ENCODE measurements at places on chromosomes 6 and 20.
A peak's percentile ranks its signal among the peaks of the same experiment; 100 is the strongest.

DNA sequence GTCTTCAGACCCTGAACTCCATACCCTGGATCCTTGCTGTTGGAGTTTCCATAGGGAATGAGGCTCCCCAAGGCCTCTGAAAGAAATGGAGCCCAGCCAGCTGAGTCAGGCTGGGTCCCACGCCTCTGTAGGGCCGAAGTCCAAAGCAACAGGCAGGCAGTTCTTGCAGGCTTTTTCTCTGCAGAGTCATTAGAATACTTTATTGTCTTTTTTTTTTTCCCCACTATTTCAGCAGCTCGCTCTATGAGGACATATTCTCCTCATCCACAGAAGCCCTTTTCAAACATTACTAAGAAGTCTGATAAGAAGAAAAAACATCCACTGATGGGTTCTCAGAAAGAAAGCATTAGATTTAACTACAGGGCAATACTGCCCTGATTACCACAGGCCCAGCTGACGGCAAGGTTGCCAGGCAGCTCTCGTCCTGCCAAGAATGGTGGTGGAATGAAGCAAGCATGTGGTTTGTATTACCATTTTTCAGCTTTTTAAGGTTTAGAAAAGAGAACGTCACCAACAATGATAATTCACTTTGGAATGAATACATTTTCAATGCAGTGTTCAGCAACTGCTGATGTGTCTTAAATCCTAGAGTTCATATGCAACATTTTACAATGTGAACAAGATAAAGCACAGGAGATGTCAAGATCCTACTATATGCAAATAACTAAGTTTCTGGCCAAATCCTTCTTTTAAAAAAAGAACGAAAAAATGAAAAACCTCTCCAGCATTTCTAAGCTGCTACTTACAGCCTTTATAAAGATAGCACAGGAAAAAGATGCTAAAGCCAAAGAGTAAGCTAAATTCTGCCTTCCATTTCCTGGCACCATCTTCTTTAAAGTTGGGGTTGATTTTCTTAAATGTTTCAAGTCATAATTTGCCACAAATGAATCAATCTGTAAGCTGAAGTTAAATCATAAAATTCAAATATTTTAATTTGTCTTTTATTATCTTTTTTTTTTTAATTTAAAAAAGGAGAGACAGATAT, 223.6 kb upstream of the CITED2 start:
- DNase-seq: no peak

DNA sequence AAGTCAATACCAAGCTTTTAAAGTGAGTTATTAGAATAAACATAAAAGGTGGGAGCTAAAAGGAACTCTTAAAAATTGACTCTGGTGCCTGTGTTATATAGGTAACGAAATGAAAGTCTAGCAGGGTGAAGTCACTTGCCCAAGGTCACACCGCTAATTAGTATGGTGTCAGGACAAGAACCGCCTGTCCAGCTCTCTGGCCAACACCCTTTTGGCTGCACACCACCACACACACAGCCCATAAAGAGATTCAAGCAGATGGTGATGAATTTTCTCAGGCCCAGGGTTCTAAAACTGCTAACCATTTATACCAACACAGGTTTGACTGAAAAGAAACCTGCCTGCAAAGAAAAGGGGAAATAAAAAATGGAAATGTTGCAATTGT, 20.2 kb downstream of the GFOD1 start:
- no peak for DNase-seq

- no peak for DNase-seq
These were observed 165.2 kb upstream of the AGPAT4 start for GRCh38 chr6:161439093-161439492.

DNA sequence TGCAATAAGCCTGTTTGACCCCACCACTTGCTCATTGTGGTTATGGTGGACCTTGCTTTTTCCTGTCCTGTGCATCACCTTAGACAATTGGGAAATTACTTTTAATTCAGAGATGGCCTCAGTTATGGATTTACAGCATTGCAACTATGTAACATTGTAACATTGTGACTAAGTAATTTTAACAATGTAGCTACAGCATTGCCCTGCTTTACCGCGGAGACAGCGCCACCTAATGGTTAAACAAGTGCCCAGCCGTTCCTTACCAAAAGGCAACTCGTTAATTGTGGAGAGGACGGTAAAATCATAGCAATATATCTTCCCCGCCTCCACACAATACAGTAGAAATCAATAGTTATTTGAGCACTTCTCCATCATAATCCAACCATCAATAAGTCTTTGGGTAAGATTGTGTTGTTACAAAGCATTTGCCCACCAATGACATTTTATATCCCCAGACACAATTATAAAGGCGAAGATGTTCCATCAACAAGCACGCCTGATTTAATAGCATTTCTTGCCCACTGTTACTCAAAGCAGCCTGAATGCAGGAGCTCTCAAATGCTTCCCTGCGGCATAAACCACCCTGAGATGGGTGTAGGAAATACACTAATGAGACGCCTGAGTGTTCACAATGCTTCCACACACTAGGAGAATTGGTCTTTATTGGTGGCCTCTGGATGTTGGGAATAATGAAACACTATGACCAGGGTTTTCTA, 93.7 kb downstream of the PROKR2 start:
- DNase-seq: no peak

DNA sequence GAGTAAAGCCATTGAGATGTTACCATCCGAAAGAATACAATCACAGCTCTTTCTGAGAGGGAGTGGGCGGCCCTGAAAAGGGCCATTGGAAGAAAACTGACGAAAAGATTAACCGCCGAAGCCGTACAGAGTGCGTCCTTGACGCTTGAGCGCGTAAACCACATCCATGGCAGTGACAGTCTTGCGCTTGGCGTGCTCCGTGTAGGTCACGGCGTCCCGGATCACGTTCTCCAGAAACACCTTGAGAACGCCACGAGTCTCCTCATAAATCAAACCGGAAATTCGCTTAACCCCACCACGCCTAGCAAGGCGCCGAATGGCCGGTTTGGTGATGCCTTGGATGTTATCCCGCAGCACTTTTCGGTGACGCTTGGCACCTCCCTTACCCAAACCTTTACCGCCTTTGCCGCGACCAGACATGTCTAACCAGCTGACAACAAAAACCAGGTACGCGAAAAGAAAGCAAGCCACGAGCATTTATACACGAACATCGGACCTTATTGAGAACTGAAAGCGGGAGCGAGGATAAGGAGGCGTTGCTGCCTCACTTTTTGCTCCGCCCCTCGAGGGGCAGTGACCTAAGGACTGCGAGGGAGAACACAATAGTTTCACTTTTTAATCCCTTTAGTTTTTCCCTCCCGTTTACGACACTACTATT, 60.3 kb upstream of the HFE start:
- DNase-seq: no peak

GRCh38 chr20:24838546-24839535, 110.2 kb upstream of the CST7 start:
- DNase-seq: no peak

DNA sequence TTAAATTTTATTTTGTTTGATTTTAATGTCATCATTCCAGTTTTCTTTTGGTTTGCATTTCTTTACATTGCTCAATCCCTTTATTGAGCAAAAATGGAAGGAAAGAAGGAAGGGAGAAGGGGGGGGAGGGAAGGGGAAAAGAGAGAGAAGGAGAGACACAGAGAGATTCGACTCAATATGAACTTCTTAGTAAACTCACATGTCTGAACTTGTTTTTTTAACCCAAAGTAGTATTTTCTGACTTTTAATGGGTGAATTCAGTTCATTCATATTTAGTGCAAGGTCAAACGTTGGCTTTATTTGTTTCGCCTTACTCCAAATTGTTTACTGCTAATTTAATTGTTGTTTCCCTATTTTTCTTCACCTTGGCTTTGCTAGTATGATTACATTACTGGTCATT, 278.6 kb downstream of the COL12A1 start:
- DNase-seq: no peak

DNA sequence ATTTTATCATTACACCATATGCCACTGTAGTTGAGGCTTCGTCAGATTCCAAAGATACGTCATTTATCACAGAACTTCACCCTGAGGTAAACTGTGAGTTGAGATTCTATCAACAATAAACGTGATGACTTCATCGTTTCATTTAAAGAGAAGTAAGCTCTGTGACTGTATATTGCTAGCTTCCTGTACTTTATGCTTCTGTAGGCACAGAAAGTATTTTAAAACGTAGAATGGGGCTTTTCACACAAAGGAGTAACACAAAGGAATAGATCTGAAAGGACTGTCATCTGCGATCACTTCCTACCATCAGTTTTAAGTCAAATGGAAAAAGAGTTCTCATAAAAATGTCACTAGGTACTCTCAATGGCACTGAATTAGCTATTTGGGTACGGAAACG, 234.4 kb upstream of the MCHR2 start:
- peak; percentile 20 for DNase-seq

DNA sequence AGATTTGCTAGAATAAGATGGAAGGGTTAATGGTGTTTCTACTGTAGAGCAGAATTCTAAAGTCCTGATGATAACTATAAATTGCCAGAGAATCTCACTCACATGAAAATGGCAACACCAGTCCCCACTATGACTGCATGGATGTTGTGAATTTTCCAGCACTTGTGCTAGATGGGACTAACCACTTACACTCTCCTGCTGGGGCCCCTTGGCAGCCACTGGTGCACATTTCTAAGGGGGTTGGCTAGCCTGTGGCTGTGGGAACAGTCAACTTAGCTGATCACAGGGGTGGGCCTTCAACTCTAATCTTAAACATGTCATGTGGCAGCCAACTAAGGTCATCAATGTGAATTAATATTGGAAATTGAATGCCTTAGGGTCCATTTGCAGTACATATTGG, 271.2 kb downstream of the PHACTR1 start:
- DNase-seq: no peak

DNA sequence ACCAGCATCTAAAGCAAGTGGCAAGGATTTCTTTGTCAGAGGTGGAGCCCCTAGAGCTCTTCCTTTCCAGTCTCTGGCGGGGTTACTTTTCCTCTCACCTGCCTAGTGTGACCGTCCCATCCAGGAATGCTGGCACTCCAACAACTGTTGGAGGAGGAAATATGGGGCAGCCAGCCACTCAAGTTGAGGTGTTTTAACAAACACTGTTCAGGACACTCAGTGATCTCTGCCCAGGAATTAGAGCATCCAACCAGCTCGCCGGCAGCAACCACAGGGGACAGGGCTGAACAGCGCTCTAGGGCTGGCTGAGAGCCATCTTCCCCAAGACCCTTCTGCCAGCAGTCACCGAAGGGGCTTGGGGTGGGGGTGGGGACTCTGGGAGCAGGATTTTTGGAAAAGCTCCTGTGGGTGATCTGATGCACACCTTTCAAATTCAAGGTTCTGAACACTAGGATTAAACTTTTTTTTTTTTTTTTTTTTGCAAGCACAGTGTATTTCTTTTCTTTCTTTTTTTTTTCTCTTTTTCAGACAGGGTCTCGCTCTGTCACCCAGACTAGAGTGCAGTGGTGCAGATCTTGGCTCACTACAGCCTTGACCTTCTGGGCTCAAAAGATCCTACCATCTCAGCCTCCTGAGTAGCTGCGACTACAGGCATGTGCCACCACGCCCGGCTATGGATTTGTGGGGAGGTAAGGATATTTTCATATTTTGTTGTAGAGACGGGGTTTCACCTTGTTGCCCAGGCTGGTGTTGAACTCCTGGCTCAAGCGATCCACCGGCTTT, 28.4 kb upstream of the KCNK16 start:
- DNase-seq: no peak

GRCh38 chr6:45951321-45952167, 64.1 kb downstream of the CLIC5 start:
- no peak for DNase-seq

DNA sequence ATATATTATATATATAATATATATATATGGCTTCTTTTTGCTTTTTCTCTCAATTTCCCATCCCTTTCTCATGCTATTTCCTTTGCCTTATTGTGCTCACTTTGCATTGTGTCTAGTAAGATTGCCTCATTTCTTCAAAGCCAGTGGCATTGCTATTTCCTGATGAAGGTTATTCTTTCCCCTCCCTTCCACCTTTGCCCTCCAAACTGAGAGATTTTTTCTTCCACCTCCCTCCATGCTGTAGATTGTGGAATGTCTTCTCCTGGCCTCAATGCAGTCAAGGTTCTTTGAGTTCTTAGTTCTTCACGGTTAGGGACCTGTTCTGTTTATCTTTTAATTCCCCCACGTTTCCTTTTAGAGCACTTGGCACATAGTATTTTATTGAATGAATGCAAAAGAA, 17.2 kb downstream of the SH3BGRL2 start:
- no peak for DNase-seq

DNA sequence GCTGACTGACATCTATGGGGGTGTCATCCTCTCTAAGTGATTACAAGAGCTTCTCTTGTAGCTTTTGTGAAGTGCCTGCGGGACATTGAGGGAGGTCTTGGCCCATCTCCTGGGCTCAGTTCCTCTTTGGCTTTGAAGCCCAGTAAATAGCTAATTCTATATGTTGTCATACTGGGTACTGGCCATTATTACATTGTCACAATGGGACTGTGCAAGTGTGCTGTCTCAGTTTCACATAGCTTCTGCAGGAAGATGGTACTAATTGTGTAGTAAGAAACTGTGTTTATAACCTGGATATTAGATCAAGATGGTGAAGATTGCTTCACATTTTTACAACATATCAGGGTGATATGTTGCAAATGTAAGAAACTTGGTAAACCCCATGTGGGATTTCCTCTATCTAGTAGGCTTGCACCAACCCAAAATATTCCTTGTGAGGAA, 19.9 kb downstream of the SPINT3 start:
- no peak for DNase-seq

GRCh38 chr6:28277746-28278145, 3.6 kb upstream of the PGBD1 start:
- DNase-seq: no peak

DNA sequence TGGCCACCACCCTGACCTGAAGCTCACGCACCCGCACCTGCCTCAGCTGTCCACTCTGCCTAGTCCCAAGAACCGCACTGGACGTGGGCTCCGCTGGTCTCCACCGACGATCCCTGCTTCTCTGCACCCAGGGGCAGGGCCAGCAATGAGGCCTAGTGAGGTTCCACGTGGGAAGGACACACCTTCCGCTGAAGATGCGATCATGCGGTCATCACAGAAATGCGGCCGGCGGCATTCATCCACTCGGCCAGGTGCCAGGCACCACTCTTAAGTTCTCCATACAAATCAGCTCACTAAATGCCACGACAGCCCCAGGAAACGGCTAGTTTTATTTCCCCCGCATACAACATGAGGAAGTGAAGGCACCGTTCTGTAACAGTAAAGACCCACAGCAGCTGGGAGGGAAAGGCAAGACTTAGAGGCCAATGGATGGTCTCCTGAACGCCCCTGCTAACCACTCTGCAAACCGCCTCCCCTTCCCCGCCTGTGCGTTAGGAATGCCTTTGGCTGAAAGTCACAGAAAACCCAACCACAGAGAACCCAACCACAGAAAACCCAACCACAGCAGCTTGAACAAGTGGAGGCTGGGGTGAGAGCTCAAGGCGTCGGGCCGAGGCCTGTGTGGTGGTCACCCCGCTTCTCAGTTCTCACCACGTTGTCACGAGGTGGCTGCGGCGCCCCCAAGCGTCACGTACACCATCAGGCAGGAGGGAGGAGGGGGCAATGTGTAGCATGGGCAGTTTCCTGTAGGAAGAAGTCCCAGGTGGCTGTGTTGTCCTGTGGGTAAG, 204.4 kb downstream of the TAF4 start:
- no peak for DNase-seq

GRCh38 chr6:153816366-153816765, 222.7 kb upstream of the OPRM1 start:
- no peak for DNase-seq

Data from glomerular endothelial cell (primary cell).